Activated CD8-positive, alpha-beta memory T cell treated with anti-CD3 and anti-CD28 coated beads, Interleukin-2, amount 10 ng/mL, durations not matched to agents 7 days and 5 days (primary cell): ENCODE measurements at places on chromosomes 13 and 19.

GRCh38 chr19:31664096-31664495, 314.9 kb upstream of the TSHZ3 start:
- no peak for DNase-seq

DNA sequence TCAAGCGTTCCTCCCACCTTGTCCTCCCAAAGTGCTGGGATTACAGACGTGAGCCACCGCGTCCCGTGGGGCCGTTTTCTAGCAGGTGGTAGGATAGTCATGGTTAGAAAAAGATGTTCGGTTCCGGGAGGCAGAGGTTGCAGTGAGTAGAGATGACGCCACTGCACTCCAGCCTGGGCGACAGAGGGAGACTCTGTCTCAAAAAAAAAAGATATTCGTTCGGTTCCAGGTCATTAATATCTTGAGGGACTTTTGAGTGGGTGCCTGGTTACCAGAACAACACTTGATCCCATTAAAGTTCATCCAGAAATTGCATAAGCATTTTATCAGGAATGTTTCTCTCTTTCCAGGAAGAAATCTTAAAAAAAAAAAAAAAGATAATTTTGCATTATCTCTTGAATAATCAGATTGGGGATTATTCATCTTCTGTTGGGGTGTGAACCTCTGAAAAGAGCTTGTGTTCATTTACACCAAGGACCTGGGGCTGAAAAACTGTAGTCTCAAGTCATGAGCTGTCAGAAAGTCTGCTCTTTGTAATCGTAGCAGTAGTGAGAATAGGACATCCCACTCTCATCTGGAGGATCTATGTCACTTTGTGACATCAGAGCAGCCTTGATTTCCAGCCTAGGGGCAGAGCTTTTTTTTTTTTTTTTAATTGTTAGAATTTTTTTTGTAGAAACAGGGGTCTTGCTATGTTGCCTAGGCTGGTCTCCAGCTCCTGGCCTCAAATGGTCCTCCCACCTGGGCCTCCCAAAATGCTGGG, 1.0 kb upstream of the ETHE1 start:
- DNase-seq, result no peak

GRCh38 chr13:42181381-42181953, 90.5 kb upstream of the AKAP11 start:
- DNase-seq, result no peak

GRCh38 chr19:13043285-13043684, 48.0 kb downstream of the NFIX start:
- no peak for DNase-seq

DNA sequence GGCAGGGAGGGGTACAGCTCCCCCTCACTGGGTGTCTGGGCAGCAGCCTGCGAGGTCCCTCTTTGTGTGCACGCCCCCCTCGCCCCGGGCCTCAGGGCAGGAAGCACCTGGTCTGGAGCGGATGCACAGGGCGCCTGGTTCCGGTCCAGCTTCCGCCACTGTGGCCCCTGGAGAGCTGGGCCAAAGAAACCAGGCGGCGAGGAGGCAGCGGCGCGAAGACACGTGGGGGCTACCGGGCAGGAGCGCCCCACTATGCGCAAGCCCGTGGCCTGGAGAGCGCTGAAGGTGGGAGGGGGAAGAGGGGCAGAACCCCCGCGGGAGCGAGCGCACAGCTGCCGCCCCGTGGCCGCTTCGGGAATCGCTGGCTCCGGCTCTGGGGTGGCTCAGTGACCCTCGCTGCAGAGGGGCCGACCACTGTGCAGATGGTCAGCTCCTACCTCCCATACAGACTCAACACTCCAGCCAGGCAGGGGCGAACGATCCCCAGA, 1.7 kb upstream of the LYL1 start:
- peak; percentile 72 for DNase-seq

DNA sequence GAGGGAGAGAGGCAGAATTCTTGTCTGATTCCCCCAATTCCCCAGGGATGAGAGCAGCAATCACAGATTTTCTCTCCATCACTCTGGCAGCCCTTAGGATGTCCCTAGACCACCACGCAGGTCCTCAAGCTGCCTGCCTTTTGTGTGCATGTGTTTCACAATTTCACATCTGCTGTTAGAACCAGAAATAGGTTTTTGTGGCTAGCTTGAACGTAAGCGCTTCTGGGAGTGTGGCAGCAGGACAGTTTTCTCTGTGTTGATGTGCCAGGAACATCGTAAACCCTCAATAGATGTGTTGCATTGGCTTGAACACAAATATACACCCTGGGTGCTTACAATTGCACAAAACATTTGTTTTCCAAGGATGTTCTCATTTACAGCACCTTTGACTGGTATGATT, 78.8 kb upstream of the TMTC4 start:
- no peak for DNase-seq

DNA sequence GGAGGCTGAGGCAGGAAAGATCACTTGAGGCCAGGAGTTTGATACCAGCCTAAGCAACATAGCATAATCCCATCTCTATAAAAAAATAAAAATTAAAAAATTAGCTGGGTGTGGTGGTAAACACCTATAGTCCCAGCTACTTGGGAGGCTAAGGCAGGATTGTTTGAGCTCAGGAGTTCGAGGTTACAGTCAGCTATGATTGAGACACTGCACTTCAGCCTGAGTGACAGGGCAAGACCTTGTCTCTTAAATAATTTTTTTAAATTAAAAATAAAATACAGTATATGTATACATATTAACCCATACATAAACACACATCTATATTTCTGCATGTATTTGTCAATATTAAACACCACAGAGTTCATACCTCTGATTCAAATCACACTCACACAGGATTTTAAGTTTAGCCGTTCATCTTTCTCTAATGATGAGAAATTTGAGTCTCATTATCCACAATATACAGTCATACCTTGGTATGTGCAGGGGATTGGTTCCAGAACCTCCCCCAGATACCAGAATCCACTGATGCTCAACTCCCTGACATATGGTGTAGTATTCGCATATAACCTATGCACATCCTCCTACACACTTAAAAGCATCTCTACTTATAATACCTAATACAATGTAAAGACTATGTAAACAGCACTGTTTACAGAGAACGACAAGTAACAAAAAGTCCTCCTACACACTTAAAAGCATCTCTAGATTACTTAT, 44.7 kb downstream of the PSPC1 start:
- no peak for DNase-seq

GRCh38 chr19:45527731-45528130, 20.5 kb downstream of the VASP start:
- no peak for DNase-seq

GRCh38 chr13:103022336-103022735, 43.9 kb downstream of the SLC10A2 start:
- DNase-seq, result no peak

DNA sequence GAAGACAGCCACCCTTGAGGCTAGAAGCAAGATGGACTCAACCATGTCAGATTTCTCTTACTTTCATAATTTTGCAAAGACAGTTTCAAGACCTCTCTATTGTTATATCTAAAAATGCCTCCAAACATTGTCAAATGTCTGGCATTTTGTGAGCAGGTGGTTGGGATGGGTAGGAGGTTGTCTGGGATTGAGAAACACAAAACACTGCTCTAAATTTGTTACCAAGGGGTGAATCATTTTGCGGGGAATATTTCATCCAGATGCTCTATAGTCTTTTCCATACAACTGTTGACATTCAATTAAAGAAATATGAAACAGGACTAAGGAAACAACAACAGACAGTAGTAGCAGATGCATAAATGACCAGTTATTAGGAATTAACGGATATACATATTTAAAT, 208.2 kb downstream of the ITGBL1 start:
- no peak for DNase-seq

GRCh38 chr13:43805071-43805468, 18.3 kb upstream of the ENOX1 start:
- no peak for DNase-seq

GRCh38 chr13:25525884-25526283, 154.1 kb downstream of the ATP8A2 start:
- DNase-seq, result no peak

DNA sequence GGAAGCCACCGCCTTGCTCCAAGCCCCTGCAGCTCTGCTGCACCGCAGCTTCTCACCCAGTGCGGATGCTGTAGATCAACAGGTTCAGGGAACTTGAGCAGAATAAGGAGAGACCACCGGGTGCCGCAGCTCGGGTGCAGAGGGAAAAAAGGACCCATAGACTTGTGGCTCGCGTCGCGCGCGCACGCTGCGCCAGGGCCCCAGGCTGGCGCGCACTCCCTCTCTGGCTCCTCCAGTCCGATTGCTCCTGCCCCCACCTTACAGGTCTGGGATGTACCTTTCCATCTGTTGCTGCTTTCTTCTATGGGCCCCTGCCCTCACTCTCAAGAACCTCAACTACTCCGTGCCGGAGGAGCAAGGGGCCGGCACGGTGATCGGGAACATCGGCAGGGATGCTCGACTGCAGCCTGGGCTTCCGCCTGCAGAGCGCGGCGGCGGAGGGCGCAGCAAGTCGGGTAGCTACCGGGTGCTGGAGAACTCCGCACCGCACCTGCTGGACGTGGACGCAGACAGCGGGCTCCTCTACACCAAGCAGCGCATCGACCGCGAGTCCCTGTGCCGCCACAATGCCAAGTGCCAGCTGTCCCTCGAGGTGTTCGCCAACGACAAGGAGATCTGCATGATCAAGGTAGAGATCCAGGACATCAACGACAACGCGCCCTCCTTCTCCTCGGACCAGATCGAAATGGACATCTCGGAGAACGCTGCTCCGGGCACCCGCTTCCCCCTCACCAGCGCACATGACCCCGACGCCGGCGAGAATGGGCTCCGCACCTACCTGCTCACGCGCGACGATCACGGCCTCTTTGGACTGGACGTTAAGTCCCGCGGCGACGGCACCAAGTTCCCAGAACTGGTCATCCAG, 964 bp downstream of the PCDH17 start:
- DNase-seq, result no peak

- no peak for DNase-seq
These were observed 6.8 kb downstream of the ZNF507 start for GRCh38 chr19:32352241-32352630.
